Left colon (tissue), 2 donors: ENCODE measurements at places on chromosomes 5 and 9. TPM values are rescaled to one million over a fixed set of nuclear protein-coding genes. Genes with fewer than 3 reads are reported as not detected.

The SV2C gene
- 0.24 TPM for total RNA-seq

GRCh38 chr5:154309371-154309745 is 118.8 kb downstream of the GALNT10 start:
- DNase-seq, result no peak

GRCh38 chr5:108801776-108802175 is 54.1 kb downstream of the FER start:
- DNase-seq, result no peak

- DNase-seq, result no peak
Measured at GRCh38 chr9:121962421-121962820, 130.7 kb downstream of the TTLL11 start.

GRCh38 chr5:79396265-79396664 is 117.7 kb downstream of the HOMER1 start:
- DNase-seq, result no peak

- no peak for DNase-seq
Measured at GRCh38 chr5:57442080-57442839, 40.4 kb downstream of the ACTBL2 start.

The EMB gene
- 8.6 TPM for total RNA-seq

The C9 gene
- total RNA-seq, result not detected

The ZNF346 gene
- 10.9 TPM for total RNA-seq

The DAB2 gene
- 61.6 TPM for total RNA-seq

GRCh38 chr5:59519338-59519737 is 374.2 kb downstream of the PDE4D start:
- DNase-seq, result no peak

- no peak for DNase-seq
Measured at GRCh38 chr5:59003124-59003523, 420.2 kb downstream of the RAB3C start.

DNA sequence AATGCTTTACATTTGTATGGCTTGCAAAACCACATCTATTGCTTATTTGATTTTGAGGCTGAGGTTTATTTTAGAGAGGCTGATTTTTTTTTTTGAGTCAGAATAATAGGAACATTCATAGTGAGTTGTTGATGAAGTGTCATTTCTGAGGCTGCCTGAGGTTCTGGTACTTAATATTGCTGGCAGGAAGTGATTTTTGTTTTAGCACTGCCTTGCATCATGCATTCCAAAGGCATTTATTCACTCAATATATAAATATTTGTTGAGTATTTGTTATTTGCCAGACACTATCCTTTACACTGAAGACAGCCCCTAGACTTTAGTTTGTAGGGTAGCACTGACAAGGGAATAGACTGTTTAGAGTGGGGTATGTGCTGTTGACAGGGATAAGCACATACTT is 2.7 kb downstream of the RNF20 start:
- no peak for DNase-seq
